ENCODE measurements at places on chromosomes 12 and 14.

DNA sequence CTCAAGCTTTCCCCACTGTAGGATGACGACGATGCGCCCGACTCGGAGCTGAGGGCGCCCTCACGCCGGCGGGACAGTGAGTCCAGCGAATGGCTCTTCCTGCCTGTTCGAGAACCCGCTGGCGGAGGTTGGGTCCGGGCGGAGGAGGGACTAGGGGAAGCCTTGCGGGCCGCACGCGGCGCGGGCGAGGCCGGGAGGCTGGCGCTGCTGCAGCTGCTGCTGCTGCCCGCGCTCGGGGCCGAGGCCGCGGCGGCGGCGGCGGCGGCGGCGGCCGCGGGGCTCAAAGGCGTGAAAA is 1.9 kb downstream of the CCDC177 start:
- no peak for DNase-seq

- DNase-seq = no peak
Measured at GRCh38 chr14:30500222-30500621, 58.7 kb upstream of the G2E3 start.

DNA sequence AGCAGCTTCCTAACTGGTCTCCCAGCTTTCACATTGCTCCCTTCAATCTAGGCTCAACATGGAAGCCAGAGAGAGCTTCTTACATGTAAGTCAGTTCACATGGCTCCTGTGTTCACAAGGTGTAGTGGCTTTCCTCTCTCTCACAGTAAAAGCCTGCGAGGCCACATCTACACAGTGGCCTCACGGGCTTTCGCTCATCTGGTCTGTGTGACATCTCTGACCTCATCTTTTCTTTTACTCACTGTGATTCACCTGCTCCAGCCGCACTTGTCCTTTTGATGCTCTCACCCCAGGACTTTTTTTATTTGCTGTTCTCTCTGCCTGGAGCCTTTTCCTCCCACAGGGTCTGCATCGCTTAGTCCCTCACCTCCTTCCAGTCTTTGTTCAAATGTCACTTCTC is 122.1 kb downstream of the SLC5A8 start:
- DNase-seq = no peak

DNA sequence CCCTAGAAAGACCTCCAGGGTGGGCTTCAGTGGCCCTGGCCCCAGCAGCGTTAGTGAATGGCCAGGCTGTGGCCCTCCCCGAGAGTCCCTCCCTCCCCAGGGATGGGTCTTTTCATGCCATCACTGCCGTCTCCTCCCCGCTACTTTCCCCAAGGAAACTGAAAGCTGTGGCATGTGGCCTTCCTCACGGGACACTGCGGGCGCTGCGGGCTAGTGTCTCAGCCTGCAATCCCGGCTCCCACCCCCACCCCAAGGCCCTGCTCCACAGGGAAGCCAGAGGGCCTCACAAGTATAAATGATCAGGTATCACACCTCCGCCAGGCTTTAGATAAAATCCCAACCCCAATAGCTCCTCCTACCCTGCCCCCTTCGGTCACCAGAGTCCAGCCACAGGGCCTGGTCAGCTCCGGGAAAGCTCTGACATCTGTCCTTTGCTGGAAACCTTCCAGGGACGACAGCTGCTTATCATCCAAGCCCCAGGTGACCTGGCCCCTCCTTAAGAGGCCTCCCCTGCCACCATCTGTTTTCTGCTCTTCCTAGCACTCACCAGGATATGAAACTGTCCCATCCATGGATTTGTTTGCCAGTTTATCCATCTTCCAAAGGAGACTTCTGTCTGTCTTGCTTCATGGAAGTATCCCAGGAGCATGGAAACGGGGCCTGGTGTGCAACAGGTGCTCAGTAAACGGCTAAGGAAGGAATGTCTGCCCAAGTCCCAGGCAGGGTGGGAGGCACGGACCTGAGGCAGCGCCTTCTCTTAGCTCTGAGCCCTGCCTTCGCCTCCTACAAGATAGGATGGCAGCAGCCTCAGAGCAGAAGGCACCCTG is 31.6 kb downstream of the CCDC85C start:
- no peak for DNase-seq

GRCh38 chr12:109329003-109329402 is 18.7 kb upstream of the MYO1H start:
- no peak for DNase-seq

Measured in activated CD4-positive, alpha-beta T cell treated with anti-CD3 and anti-CD28 coated beads, Interleukin-2, Interleukin-6, amounts not matched to agents 100 ng/mL and 50 ng/mL, durations not matched to agents 16 hours and 8 hours (primary cell).